NCI-H2107 (cell line): ENCODE measurements at places on chromosomes 2 and 18.

DNA sequence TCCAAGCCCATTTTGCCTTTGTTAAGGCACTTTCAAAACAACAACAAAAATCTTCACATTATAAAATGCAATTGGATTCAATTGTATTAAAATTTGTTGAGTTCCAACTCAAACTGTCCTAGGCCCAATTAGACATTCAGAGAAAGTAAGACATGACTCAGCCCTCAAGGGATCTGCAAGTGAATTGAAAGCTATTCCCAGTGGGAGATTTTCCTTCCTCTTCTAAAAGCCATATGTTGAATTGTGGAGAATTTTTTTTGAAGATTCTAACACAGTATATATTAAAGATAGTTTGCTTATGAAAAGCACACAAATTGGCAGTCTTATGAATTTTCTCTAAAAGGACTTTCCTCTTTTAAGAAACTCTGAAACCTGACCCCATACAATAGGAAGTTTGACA is 268.0 kb upstream of the PARD3B start:
- no peak for DNase-seq

DNA sequence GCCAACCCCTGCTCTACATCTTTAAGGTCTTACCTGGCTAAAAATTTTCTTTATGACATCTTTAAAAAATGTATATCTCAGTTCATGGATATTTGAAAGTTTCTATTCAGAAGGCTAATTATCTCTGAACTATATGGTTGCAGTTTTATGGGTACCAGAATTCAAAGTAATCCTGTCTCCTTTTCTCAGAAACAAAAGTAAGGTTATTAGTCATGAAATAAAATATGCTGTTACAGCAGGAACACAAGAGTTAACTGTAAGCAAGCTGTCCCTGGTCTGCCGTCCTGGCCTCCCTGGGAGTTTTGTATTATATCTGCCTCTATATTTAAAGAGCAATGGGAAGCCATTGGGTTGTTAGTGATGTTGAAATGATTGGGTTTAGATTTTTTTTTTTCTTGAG is 34.0 kb downstream of the SLC4A1AP start:
- no peak for DNase-seq

DNA sequence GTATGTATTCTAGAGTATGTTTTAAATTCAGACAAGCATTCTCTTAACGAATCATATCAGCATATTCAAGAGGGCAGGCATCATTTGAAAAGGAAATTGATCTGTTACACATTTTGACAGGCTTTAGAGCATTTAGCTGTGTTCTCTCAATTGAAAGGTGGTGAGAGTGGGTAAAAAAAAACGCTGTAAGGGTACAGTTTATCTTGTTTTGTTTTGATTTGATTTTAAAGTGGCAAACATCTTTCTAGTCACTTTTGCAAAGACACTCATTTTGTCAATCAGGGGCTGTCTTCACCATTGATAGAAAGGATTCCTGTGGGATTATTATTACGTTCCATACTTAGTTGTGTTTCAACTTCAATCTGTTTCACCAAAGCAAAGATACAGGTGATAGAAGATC is 2.2 kb downstream of the CDH19 start:
- no peak for DNase-seq

GRCh38 chr18:49788327-49788898 is 24.9 kb downstream of the ACAA2 start:
- no peak for DNase-seq

GRCh38 chr2:205650450-205650849 is 31.9 kb upstream of the NRP2 start:
- no peak for DNase-seq

DNA sequence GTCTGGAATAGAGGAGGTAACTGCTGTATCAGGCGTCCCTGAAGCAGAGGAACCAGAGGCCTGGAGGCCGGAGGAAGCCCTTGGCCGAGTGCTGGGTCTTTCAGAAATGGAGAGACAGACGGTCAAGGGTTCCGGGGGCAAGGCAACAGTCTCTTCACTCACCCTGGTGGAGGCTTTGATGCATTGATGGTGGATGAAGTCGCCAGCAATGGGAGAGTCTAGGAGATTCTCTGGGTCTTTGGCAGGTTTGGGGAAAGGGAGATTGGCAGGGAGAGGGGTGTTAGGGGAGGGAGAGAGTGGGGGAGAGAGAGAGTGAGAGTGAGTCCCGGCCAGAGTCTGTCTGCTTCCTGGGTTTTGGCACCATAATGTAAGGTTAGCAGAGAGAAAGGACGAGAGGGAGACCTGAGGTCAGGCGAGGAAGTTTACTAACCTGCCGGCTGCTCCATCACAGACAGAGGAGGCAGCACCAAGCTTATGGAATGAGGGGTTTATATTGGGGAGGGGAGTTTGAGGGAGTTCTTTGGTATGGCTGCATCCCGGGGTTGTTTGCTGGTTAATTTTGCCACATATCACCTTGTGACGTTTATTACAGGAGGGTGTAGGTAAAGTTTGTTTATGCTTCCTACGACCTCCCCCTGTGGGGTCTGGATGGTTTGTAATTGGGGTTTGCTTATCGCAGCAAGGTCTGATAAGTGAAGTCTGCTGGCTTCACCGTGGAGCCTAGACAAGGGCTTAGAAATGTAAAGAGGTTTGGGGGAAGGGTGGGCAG is 19.6 kb downstream of the COMMD1 start:
- DNase-seq = no peak

DNA sequence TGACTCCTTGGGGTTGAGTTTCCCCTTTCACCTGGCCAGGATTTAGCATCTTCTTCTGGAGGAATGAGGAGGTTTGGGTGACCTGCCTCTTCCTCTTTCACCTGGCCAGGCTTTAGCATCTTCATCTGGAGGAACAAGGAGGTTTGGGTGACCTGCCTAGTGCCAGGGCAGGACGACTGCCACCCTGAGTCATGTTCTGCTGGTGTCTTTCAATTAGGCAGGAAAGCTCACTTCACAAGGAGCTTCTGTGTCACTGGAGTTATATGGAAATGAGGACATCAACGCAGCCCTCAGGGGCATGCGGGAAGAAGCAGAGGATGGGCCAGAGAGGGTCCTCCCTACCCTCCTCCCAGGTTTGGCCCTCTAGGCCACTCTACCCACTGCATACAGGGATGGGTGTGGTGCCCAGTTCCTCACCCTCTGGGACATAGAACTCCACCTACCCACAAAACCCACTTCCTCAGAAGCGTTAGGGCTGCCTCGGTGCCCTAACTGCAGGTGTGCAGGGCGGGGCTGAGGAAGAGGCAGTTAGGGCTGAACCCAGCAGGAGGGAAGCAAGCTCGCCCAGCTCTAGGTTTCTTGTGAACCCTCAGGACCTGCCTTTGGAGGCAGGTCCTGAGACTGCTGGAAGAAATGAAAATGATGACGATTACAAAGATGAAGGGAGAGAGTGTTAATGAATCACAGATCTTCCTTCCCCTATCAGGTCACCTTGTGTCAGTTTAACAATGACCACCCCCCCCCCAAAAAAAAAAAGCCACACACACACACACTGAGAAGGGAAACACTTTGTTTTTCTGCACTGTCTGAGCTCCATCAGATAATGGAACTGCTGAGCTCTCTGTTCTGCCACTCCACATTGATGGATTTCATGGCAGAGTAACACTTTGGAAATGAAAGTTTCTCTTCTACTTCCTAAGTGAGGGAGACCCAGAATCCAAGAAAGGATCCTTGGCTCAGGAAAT is 71.0 kb downstream of the ARL4C start:
- no peak for DNase-seq

DNA sequence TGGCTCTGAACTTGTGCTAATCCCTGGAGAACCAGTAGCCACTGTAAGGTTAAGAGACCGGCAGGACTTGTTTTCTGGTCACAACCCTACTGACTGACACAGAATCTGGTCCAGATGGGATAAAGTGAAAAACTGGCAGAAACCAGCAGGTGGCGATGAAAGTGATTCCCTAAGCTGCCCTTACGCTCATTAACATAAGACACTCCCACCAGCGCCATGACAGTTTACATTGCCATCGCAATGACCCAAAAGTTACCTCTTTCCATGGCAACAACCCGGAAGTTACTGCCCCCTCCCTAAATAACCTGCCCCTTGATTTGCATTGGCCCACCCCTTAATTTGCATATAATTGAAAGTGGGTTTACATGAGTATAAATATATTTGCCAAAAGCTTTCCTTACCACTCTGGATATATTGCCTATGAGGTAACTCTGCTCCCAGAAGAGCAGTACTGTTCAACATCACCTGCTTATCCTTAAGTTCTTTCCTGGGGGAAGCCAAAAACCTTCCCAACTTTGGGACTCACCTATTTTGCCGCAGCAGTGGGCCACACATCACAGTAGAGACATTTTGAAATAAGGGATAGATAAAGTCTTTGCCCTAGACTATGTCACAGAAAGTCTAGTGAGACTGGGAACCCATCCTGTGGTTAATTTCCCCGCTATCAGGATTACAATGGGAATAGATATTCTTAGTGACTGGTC is 35.8 kb upstream of the AFF3 start:
- no peak for DNase-seq

GRCh38 chr2:173696274-173696673 is 268.9 kb downstream of the SP3 start:
- no peak for DNase-seq

GRCh38 chr2:50551018-50551726 is 480.8 kb downstream of the NRXN1 start:
- DNase-seq = no peak

DNA sequence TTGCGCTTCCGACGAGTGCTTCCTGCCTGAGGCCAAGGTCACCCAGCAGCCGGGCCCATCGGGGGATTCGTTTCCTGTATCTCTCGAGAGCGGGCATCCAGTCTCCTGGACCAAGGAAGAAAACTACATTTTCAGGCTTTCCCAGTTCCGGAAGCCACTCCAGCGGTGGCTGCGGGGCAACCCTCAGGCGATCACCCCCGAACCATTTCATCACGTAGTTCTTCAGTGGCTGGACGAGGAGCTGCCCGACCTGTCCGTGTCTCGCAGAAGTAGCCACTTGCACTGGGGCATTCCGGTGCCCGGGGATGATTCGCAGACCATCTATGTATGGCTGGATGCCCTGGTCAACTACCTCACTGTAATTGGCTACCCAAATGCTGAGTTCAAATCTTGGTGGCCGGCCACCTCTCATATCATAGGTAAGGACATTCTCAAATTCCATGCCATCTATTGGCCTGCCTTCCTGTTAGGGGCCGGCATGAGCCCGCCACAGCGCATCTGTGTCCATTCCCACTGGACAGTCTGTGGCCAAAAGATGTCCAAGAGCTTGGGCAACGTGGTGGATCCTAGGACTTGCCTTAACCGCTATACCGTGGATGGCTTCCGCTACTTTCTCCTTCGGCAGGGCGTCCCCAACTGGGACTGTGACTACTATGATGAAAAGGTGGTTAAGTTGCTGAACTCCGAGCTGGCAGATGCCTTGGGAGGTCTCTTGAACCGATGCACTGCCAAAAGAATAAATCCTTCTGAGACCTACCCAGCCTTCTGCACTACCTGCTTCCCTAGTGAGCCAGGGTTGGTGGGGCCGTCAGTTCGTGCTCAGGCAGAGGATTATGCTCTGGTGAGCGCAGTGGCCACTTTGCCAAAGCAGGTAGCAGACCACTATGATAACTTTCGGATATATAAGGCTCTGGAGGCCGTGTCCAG is 1.0 kb downstream of the MARS2 start:
- no peak for DNase-seq

DNA sequence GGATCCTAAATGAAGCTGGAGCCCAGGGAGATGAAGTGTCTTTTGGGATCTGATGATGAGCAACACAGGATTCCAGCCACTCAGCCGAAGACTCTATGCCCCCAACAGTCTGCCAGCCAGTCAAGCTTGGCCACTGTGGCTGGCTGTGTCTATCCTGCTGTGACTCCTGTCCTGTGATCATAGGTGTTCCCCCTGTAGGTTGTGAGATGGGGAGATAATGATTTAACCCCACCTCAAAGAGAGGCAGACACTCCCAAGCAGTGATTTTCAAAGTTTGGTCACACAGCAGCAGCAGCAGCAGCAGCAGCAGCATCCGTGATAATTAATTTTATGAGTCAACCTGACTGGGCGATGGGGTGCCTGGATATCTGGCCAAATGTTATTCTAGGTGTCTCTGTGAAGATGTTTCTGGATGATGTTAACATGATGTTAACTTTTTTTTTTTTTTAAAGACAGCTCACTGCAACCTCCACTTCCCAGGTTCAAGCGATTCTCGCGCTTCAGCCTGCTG is 21.4 kb upstream of the RHOB start:
- no peak for DNase-seq

- no peak for DNase-seq
Measured at GRCh38 chr2:113240150-113240914, 38.4 kb downstream of the PAX8 start.

DNA sequence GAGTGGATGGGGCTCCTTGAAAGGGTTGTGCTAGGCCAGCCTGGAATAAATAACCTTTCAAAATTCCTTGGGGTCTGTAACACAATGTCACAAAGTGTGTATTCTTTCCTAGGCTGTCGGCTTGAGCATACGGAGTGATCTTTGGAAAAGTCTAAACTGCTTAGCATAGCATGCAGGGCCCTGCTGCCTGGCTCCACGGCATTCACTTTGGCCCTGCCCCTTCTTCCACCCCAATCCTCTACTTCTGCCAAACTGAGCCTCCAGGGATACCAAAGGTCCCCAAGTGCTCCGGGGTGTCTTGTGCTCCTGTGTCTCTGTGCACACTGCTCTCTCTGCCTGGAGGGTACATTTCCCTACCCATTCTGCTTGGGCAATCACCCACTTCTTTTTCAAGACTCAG is 196.1 kb downstream of the LTBP1 start:
- DNase-seq = no peak

DNA sequence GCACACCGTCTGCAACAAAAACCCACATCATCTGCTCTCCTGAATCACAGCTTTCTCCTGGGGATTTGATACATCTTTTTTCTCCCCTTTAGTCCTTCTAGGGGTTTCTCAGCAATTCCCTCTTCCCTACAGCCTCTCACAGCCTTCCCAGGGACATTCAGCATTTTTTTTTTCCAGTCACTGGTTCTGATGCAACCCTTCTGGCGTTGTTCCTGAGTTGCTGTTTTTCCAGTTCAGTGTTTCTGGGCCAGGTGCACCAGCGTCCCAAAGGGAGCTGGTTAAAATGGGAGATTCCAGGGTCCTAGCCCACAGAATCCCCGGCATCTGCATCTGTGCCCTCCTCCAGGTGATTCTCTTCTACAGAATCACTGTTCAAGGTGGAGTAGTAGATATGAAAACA is 36.1 kb downstream of the ADCY3 start:
- DNase-seq = no peak

GRCh38 chr2:205657579-205657978 is 24.7 kb upstream of the NRP2 start:
- DNase-seq = no peak

DNA sequence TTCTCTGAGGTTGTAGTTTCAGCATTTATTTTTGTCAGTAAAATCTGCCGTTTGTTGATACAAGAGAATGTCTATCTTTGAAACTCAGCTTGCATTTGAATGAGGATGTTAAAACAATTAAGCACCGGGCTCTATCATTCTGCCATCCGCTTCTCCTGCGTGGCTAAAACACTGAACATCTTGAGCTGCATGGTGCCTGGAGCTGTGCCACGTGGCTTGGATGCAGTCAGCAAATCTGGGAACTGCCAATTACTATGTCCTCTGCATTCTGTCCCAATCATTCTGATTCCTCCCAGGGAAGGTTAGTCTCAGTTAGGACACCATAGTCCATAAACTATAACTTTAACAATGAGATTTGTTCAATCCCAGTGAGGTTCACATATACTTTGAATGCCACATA is 598.4 kb downstream of the FBXO15 start:
- no peak for DNase-seq
